ENCODE measurements at places on chromosomes 2 and 18. TPM values are rescaled to one million over a fixed set of nuclear protein-coding genes. Genes with fewer than 3 reads are reported as not detected.

DNA sequence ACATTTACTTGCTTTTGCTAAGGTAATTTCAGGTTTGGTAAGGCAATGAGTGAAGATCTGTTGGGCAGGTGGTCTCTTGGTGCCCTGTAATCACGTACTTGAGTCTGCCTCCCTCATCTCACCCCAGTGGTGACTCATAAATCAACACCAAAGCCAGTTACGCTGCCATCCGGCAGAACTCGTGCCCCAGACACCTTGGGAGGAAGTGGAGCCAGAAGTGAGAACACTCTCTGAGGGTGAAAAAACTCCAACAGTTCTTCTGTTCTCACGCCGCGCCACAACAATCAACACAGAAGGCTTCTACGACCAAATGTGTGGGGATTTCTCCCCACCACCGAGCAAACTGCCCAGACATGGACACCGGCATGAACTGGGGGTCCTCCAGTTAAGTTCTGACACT is 206.2 kb downstream of the ARL4C start:
- H3K36me3 ChIP-seq, result no peaks in the 10 kb centered on the region
- peak overlapping the region; percentile 70 for H3K27ac ChIP-seq
- peak; percentile 67 for DNase-seq
- H3K27me3 ChIP-seq, result no peaks in the 10 kb centered on the region

DNA sequence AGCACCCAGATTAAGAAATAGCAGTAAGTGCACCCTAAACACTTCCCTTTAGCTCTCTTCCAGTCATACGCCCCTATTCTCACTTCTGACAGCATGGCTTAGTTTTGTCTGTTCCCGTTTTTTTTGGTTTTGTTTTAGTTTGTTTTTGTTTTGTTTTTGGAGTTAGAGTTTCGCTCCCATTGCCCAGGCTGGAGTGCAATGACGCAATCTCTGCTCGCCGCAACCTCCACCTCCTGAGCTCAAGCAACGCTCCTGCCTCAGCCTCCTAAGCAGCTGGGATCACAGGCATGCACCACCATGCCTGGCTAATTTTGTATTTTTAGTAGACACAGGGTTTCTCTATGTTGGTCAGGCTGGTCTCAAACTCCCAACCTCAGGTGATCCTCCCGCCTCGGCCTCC is 2067.7 kb downstream of the SUCLG1 start:
- no peaks in the 10 kb centered on the region for H3K27me3 ChIP-seq
- no peak for DNase-seq
- H3K4me3 ChIP-seq, result no peak overlapping the region
- no peaks in the 10 kb centered on the region for H3K36me3 ChIP-seq
- H3K27ac ChIP-seq, result no peak overlapping the region

GRCh38 chr2:167602122-167602521 is 645.3 kb downstream of the STK39 start:
- no peaks in the 10 kb centered on the region for H3K27me3 ChIP-seq
- H3K36me3 ChIP-seq, result no peaks in the 10 kb centered on the region
- H3K27ac ChIP-seq, result no peak overlapping the region

- no peaks in the 10 kb centered on the region for H3K36me3 ChIP-seq
- H3K27me3 ChIP-seq, result no peaks in the 10 kb centered on the region
- DNase-seq, result no peak
- H3K27ac ChIP-seq, result no peak overlapping the region
- H3K4me3 ChIP-seq, result no peak overlapping the region
These were observed 10.6 kb downstream of the NCKAP5 start for GRCh38 chr2:133557614-133558013.

DNA sequence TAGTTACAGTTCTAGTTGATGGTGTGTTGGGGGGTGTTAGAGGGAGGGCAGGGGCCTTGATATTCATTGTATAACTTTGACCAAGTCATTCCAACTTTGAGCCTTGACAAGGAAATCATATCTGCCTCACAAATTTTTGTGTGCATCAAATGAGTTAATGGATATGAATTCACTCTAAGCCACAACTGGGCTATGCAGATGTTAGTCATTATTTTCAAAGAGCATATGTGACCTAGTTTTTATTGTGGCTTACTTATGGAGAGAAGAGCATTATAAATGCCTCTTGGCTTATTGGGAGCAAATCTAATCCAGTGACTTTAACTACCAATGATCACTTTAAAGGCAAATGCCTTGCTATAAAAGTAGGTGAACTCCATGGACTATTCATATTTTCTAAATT is 250.2 kb downstream of the LPIN1 start:
- DNase-seq, result no peak
- no peaks in the 10 kb centered on the region for H3K36me3 ChIP-seq
- no peaks in the 10 kb centered on the region for H3K4me1 ChIP-seq
- H3K27ac ChIP-seq, result no peak overlapping the region

DNA sequence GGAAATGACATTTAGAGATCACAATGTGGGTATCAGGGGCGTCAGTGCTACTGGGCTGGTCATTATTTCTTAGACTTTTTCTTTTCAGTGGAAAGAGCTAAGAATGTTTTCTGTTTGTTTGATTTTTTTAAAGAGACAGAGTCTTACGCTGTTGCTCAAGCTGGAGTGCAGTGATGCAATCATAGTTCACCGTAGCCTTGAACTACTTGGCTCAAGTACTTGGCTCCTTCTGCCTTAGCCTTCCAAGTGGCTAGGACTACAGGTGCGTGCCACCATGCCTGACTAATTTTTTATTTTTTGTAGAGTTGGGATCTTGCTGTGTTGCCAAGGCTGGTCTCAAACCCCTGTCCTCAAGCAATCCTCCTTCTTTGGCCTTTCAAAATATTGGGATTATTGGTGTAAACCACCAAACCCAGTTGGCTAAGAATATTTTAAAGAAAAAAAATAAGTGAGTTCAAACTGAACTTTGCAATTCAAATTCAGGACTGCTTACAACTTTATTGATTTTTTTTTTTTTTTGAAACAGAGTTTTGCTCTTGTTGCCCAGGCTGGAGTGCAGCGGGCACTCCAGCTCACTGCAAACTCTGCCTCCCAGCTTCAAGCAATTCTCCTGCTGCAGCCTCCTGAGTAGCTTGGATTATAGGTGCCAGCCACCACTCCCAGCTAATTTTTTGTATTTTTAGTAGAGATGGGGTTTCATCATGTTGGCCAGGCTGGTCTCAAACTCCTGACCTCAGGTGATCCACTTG is 154.2 kb downstream of the MIB1 start:
- no peak for DNase-seq
- H3K27ac ChIP-seq, result no peak overlapping the region
- H3K4me3 ChIP-seq, result no peak overlapping the region
- H3K27me3 ChIP-seq, result no peaks in the 10 kb centered on the region

Gene FKBP7
- total RNA-seq, result 13.4 TPM
